ENCODE measurements at places on chromosomes 6 and 20.

GRCh38 chr6:72760114-72760793 lies 138.4 kb downstream of the KCNQ5 start:
- DNase-seq: no peak

DNA sequence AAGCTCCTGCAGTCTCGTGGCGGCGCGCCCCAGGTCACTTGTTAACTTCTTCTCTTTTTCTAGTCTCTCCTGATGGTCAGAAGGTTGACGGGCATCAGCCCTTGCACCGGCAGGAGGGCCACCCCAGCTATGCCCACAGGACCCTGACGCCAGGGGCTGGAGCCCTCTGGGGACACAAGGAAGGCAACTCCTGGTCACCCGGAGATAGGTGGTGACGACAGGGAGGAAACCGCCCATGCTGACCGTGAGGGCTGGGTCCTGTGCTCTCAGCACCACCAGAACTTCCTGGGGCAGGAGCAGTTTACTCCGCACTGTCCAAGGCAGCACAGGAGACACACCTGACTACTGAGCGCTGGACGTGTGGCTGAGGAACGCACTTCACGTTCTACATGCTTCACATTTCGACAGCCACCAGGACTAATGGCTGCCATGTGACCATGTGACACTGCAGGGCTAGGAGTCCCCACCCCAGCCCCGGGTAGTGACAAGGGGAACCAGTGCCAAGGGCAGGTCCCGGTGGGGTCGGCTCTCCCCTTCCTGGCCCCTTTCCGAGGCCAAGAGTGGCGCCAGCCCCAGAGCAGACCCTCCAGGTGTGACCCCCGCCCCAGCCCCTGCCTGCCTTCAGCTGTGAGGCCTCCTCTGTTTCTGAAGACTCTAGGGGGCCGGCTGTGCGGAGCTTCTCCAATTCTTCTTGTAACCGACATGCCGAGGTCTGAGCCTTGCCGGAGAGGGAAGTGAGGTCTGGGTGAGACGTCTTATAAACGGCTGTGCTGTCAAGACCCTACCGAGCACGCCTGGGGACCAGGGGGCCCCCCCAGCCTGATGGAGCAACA lies 45.2 kb downstream of the DSTN start:
- no peak for DNase-seq

- no peak for DNase-seq
Measured at GRCh38 chr6:153140299-153140698, 9.2 kb upstream of the RGS17 start.

DNA sequence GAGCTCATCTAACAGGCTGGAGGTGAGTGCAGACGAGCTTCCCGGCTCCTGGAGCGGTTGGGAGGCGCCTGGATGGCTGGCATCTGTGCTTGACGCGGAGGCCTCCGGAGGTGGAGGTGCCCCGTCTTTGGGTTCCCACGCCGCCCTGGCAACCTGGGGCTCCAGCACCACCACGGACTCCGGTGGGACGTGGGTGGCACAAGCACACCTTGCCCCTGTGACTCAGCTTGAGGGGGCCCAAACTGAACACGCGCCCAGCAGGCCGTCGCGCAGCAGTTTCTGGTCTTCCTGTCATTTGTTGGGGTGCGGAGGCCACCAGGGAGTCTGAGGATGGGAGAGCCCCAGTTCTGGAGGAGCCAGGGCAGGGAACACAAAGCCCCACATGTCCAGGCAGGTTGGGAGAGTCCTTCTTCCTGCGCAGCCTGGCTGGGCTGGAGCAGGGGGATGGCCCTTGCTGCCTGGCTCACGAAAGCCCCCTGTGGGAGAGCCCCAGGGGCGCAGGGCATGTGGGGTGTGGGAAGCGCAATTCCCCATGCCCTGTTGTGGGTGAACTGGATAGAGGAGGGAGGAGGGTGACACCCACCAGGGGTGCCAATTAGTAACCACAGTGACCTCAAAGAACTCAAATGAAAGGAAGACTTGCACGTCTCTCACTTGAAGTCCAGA lies 1378.6 kb upstream of the DEFB115 start:
- DNase-seq: peak; percentile 33

DNA sequence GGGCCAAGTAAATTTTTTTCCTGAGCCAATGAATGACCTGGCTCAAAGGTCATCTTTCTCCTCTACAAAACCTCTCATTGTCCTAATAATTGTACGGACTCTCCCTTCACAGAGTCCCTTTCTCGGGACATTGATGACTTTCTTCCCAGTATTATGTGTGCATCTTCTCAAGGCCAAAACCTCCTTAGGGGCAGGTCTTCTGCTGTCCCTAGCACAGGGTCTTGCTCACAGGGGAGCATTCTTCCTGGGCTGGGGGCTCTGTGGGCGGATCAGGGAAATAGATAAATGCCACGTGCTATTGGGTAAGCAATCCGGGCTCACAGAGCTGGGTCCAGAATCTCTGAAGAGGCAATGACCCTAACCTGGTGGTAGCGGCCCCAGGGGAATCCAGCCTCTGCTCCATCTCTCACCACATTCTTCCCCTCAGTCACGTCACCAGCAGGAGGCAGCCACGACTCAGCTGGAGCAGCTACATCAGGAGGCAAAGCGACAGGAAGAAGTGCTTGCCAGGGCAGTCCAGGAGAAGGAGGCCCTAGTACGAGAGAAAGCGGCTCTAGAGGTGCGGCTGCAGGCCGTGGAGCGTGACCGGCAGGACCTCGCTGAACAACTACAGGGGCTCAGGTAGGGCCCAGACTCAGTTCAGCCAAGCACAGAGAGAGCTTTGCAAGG lies 23.5 kb downstream of the CEP250 start:
- no peak for DNase-seq

- no peak for DNase-seq
Measured at GRCh38 chr20:34904202-34904621, 27.8 kb downstream of the ACSS2 start.

GRCh38 chr20:54620611-54621010 lies 145.2 kb downstream of the DOK5 start:
- no peak for DNase-seq

DNA sequence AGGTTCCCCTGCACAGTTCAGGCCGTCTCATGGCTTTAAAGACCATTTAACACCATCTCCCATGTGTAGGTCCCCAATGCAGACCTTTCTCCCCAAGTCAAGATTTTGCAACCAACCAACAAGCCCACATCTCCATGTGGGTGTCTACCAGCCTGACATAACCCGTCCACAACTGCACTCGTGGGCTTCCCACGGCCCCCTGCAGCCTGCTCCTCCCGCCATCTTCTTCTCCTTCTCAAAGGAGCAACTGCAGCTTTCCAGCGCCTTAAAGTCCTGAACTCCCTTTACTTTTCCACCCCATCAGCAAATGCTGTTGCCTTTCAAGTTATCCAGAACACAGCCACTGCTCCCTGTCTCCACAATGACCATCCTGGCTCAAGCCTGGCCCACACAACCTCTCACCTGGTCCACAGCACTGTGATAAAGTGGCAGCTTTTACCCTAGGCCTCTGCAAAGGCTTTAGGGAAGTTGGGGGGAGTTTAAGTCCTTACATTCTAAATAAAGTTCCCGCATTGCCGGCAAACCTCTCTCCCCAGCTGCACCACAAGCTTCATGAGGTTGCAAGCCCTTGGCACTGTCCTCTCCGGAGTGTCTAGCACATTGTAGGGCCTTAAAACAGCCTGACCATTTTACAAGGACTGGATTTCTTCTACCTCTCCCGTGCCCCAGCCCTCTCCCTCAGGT lies 140.5 kb downstream of the PREX1 start:
- DNase-seq: no peak

GRCh38 chr20:20864351-20865096 lies 152.1 kb upstream of the RALGAPA2 start:
- no peak for DNase-seq

- DNase-seq: no peak
Measured at GRCh38 chr6:14545496-14545895, 427.9 kb downstream of the CD83 start.

- no peak for DNase-seq
Measured at GRCh38 chr6:3795836-3796718, 44.6 kb upstream of the PXDC1 start.

- no peak for DNase-seq
Measured at GRCh38 chr6:40535819-40536380, 51.3 kb downstream of the LRFN2 start.

DNA sequence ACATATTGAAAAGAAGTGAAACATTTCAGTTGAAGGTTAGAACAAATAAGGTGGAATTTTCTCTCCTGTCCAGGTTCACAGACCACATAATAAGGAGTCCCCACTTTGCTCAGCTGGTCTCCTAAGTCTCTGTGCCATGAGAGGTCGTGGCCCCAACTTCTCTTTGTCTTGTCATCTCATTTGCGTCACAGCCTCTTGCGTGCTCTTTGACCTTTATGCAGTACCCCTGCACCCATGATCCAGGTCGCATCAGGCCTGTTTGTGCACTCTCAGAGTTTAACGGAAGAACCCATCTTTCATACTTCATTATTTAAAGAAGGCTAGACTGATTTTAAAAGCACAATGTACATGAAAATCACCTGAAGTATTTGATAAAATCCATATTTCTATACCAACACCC lies 110.4 kb upstream of the BMP2 start:
- DNase-seq: no peak

DNA sequence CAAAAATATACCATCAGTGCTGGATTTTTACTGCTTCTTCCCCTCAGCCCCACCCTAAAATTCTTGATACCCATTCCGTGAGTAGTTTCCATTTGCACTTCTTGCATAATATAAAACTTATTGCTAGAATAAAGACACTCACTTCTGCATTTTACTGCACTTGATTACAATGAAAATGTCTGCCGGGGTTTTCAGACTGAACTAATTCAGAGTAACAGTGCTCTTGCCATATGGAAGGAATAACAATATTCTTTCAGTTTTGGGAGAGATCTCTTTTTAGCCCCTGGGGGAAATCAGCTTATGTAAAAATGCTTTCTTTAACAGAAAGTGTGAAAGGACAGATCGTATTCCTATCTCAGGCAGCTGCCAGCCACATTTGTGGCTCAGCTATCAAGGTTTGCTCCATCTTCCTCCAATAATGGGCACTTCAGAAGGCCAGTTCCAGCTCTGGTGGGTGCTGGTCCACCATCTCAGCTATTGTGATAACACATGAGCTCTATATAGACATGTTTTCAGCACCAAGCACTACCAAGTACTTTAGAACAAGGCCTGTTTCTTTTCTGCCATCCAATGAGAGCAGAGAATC lies 8.9 kb downstream of the SMLR1 start:
- DNase-seq: no peak

GRCh38 chr6:142413111-142413510 lies 111.3 kb downstream of the ADGRG6 start:
- DNase-seq: no peak

- no peak for DNase-seq
Measured at GRCh38 chr20:50569864-50570836, 60.0 kb downstream of the PTPN1 start.

GRCh38 chr20:32332614-32333013 lies 25.5 kb upstream of the ASXL1 start:
- no peak for DNase-seq

DNA sequence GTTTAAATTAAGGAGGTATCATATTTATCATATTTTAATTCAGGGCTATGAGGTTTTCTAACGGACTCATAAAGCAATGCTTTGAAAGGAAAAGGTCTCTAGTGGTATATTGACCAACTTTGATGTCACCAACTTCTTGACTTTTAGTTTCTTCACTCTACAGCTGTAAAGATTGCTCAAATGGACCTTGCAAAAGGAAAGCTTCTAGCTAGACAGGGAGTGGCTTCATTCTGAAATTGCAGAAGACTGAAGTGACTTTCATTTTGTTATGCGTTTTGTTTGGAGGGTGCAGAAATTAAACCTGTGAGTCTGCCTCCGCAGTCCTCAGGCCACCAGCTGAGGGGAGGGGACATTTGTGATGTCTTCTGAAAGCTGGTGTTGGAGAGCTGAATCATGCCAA lies 95.7 kb downstream of the SLC24A3 start:
- DNase-seq: no peak

- DNase-seq: no peak
Measured at GRCh38 chr6:126086560-126086959, 100.2 kb downstream of the TRMT11 start.

GRCh38 chr20:15333170-15333569 lies 995.8 kb upstream of the FLRT3 start:
- DNase-seq: no peak

GRCh38 chr20:63972312-63973159 lies 2.8 kb upstream of the ZNF512B start:
- no peak for DNase-seq
